ENCODE measurements at places on chromosomes 11 and 22. TPM values are rescaled to one million over a fixed set of nuclear protein-coding genes. Genes with fewer than 3 reads are reported as not detected.

ZNF215 gene
- total RNA-seq = 0.44 TPM

PANX3 gene
- total RNA-seq = not detected

NLRX1 gene
- 16.5 TPM for total RNA-seq

TMEM191B gene
- not detected for total RNA-seq

EP300 gene
- 70.5 TPM for total RNA-seq
